ENCODE measurements at places on chromosomes 4 and X.

DNA sequence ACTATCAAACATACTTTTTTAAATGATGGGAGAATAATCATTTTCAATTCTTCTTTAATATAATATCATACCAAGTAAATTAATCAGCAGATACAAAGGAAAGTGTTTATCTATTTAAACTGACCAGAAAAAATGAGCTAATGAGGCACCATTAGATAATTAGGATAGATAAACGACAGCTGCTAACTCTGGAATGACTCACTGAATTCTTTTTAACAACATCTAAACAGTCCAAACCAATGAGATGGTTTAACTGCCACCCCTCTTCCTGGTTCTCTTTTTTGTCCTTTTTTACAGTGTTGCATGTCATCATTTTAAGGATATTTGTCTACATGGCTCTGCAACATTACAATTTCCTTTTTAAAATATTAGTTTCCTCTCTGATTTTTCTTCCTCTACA, 41.6 kb downstream of the UNC5C start:
- no peak overlapping the region for H3K27ac ChIP-seq
- H3K4me3 ChIP-seq: no peak overlapping the region
- H3K4me1 ChIP-seq: peaks cover 5% of the 10 kb centered on the region
- no peaks in the 10 kb centered on the region for H3K27me3 ChIP-seq
- no peak for DNase-seq

DNA sequence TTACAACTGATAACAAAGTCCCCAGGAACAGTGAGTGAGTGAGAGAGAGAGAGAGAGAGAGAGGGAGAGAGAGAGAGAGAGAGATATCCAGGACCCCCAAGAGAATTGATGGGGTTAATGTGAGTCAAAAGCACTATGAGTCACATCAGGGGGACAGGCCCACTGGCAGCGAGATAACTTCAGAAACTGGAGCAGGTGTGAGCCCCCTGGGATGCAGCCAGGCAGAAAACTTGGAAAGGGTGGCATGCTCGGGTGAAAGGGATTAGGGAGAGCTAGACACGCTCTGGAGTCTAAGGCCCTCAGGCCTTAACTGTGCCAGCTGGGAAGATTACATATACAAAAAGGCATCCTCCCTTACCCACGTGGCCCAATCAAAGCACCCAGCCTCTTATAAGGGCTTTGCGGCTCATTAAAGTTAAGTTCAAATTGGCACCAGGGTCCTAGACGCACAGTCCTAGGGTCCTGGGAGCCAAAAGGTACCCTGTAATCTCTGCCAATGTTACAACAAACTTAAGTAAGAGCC, 841 bp downstream of the ACOT9 start:
- H3K4me3 ChIP-seq: peak overlapping the region; percentile 61
- H3K27ac ChIP-seq: no peak overlapping the region
- H3K36me3 ChIP-seq: no peaks in the 10 kb centered on the region
- H3K27me3 ChIP-seq: no peaks in the 10 kb centered on the region
- H3K4me1 ChIP-seq: no peaks in the 10 kb centered on the region

- H3K27ac ChIP-seq: no peak overlapping the region
- no peaks in the 10 kb centered on the region for H3K4me1 ChIP-seq
- H3K36me3 ChIP-seq: no peaks in the 10 kb centered on the region
- DNase-seq: no peak
- no peak overlapping the region for H3K4me3 ChIP-seq
Measured at GRCh38 chr4:85062466-85062865, 96.0 kb upstream of the WDFY3 start.

- H3K27me3 ChIP-seq: no peaks in the 10 kb centered on the region
- no peak overlapping the region for H3K27ac ChIP-seq
- no peaks in the 10 kb centered on the region for H3K36me3 ChIP-seq
Measured at GRCh38 chr4:142696334-142697122, 149.6 kb downstream of the INPP4B start.

DNA sequence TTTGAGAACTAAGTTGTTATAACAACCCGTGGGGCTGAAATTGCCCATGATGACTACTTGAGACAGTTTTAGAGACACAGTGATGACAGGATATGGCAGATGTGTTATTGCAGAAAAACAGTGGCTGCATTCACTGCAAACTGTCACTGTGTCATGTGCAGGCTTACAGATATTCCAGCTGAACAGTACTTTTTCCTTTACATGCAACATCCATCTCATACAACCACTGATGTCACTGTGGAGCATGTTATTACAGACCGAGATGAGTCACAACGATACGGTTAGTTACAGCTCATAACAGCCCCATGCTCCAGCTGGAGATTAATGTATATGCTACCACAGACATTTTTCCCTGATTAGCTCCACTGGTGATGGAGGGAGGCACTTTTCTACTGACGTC, 207.4 kb downstream of the TMA16 start:
- H3K27ac ChIP-seq: no peak overlapping the region
- no peaks in the 10 kb centered on the region for H3K36me3 ChIP-seq
- no peak overlapping the region for H3K4me3 ChIP-seq
- no peaks in the 10 kb centered on the region for H3K4me1 ChIP-seq
- no peak for DNase-seq

- H3K27me3 ChIP-seq: no peaks in the 10 kb centered on the region
- no peak overlapping the region for H3K27ac ChIP-seq
- no peak overlapping the region for H3K4me3 ChIP-seq
- H3K4me1 ChIP-seq: peaks cover 15% of the 10 kb centered on the region
- DNase-seq: no peak
- H3K36me3 ChIP-seq: no peaks in the 10 kb centered on the region
Measured at GRCh38 chrX:129636175-129636681, 18.5 kb downstream of the APLN start.

DNA sequence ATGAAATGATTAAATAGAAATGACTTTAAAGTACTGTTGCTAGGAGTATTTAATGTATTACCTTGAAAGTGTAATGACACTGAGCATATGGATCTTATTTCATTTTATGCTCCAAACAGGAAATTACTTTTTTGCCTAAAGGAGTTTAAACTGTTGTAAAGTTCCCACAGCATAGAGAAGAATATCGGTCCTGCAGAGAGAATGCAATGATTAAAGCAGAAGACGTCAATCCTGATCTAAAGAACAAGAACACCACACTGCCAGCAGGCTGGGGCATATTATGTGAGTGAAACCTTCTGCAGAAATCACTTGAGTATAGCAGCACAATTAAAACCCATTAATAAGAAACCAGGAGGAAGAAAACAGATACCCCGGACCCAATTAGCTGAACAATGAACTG, 72.8 kb upstream of the CAMK2D start:
- H3K27ac ChIP-seq: no peak overlapping the region
- no peak for DNase-seq
- no peaks in the 10 kb centered on the region for H3K4me1 ChIP-seq
- no peaks in the 10 kb centered on the region for H3K27me3 ChIP-seq
- no peaks in the 10 kb centered on the region for H3K36me3 ChIP-seq
- no peak overlapping the region for H3K4me3 ChIP-seq

- no peak overlapping the region for H3K27ac ChIP-seq
- DNase-seq: no peak
- H3K36me3 ChIP-seq: peaks cover 2% of the 10 kb centered on the region
- H3K4me3 ChIP-seq: no peak overlapping the region
- H3K4me1 ChIP-seq: no peaks in the 10 kb centered on the region
- H3K27me3 ChIP-seq: no peaks in the 10 kb centered on the region
Measured at GRCh38 chr4:151709587-151709986, 51.2 kb downstream of the GATB start.

GRCh38 chr4:19025031-19025430, 1003.5 kb upstream of the LCORL start:
- H3K27me3 ChIP-seq: no peaks in the 10 kb centered on the region
- no peak overlapping the region for H3K27ac ChIP-seq
- no peak for DNase-seq
- no peaks in the 10 kb centered on the region for H3K36me3 ChIP-seq
- peaks cover 3% of the 10 kb centered on the region for H3K4me1 ChIP-seq

DNA sequence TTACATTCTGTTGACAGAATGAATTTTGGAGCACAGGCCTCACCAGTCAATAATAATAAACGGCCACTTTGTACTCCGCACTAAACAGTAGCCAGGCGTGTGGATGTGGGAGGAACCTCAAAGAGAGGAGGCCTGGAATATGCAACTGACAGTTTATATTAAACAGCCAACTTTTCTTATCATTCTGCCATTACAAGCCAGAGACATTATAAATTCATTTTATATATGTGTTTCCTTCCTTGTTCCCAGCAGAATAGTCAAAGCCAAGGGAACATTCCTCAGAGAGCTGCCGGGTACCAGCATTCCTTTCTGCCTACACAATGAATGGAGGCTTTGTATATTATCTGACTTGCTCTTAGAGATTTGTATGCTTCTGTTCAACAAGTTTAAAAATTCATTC, 436.5 kb upstream of the FTHL17 start:
- H3K4me1 ChIP-seq: no peaks in the 10 kb centered on the region
- no peaks in the 10 kb centered on the region for H3K36me3 ChIP-seq
- H3K27me3 ChIP-seq: no peaks in the 10 kb centered on the region
- no peak overlapping the region for H3K27ac ChIP-seq
- no peak overlapping the region for H3K4me3 ChIP-seq
- DNase-seq: no peak

DNA sequence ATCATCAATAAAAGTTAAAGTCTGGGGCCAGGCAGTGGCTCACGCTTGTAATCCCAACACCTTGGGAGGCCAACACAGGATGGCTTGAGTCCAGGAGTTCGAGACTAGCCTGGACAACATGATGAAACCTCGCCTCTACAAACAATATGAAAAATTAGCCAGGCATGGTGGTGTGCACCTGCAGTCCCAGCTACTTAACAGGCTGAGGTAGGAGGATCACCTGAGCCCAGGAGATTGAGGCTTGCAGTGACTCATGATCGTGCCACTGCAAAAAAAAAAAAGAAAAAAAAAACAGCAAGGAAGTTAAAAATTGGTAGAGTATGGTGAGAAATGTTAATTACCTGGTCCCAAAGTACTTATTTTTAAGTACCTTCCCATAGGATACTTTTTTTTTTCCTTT, 27.5 kb downstream of the FBXW7 start:
- H3K27me3 ChIP-seq: no peaks in the 10 kb centered on the region
- DNase-seq: no peak
- H3K27ac ChIP-seq: no peak overlapping the region
- H3K4me3 ChIP-seq: no peak overlapping the region
- no peaks in the 10 kb centered on the region for H3K36me3 ChIP-seq

DNA sequence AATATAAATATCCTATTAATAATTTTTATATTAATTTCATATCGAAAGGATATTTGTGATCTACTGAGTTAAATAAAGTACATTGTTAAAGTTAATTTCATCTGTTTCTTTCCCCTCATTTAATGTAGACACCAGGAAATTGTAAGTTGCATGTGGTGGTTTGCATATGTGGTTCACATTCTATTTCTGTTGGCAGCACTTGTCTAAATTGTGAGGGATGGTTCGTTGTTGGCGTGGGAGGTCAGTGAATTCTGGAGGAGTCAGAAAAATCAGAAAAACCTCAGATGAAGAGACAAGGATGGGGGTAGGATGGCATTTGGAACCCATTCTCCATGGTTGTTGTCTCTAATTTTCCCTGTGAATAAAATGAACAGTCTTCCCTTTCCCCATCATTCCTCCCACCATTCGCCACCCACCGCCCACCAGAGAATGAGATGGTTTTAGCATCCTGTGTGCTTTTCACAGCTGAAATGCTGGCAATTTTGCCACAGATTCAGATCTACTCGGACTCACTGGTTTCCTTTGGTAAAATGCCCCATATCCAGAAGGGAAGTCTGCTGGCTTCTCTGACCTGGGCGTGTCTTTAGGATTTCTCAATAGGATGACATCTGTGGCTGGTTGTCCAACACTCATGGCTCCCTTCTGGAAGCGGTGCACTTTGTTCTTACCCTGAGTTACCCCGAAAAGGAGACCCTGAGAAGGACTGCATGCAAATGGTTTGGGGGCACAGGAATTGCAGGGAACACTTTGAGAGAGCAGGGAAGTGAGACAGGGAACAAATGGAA, 52.3 kb downstream of the LGI2 start:
- no peak overlapping the region for H3K27ac ChIP-seq
- no peak for DNase-seq
- no peaks in the 10 kb centered on the region for H3K36me3 ChIP-seq
- H3K4me3 ChIP-seq: no peak overlapping the region

DNA sequence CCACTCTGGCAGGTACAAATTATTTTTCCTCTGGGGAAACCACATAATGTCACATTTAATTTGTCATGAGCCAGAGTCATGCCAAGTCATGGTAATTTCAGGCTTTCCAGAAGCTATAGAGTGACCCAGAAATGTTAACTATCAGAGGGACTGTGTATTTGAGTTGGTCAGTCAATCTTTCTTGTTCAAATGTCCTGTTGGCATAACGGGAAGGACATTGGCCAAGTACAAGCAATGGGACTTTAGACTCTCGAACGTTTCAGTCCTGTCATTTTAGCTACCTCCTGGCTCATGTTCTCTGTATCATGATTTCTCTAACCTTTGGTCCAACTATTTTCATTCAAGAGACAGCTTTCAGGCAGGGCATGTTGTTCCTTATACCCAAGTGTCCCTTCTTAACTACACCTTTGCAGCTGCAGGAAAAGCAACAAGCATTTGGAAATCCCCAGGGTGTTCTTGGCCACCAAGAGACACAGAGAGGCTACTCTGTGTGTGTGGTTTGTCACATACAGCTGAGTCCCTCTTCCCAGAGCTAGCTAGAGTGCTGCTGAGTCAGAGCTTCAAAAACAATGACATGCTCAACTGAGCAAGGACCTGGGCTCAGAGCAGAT, 142.6 kb downstream of the EGF start:
- H3K27me3 ChIP-seq: no peaks in the 10 kb centered on the region
- H3K27ac ChIP-seq: no peak overlapping the region
- H3K4me1 ChIP-seq: no peaks in the 10 kb centered on the region
- H3K36me3 ChIP-seq: peaks cover 92% of the 10 kb centered on the region
- no peak overlapping the region for H3K4me3 ChIP-seq

GRCh38 chrX:153625271-153626024, 21.6 kb upstream of the DUSP9 start:
- DNase-seq: no peak
- H3K36me3 ChIP-seq: no peaks in the 10 kb centered on the region
- H3K4me1 ChIP-seq: peaks cover 3% of the 10 kb centered on the region
- no peak overlapping the region for H3K27ac ChIP-seq
- no peak overlapping the region for H3K4me3 ChIP-seq

GRCh38 chrX:17967888-17968287, 106.8 kb upstream of the RAI2 start:
- DNase-seq: no peak
- no peaks in the 10 kb centered on the region for H3K36me3 ChIP-seq
- no peak overlapping the region for H3K4me3 ChIP-seq
- no peaks in the 10 kb centered on the region for H3K4me1 ChIP-seq
- H3K27me3 ChIP-seq: no peaks in the 10 kb centered on the region
- H3K27ac ChIP-seq: no peak overlapping the region

GRCh38 chr4:39415678-39416283, 9.1 kb downstream of the KLB start:
- no peaks in the 10 kb centered on the region for H3K27me3 ChIP-seq
- no peak overlapping the region for H3K27ac ChIP-seq
- H3K4me3 ChIP-seq: no peak overlapping the region
- H3K36me3 ChIP-seq: no peaks in the 10 kb centered on the region
- DNase-seq: no peak

DNA sequence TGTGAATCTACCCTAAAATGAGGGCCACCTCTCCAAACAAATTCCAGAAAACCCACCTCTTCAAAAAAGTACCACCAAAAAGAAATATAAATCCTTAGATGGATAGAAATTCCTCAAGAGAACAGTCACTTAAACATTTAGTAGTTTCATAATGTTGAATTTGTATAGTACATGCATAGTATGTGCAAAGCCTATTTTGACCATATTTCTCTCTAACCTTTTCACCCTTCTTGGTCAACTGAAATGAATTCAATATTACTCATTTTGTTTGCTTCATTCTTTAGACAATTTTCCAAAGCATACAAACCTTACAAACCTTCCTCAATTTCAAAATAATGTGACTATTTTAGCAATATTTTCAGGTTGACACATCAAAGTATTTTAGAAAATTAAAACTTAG, 4.1 kb downstream of the RHOXF1 start:
- H3K4me3 ChIP-seq: no peak overlapping the region
- H3K27me3 ChIP-seq: no peaks in the 10 kb centered on the region
- H3K4me1 ChIP-seq: no peaks in the 10 kb centered on the region
- H3K36me3 ChIP-seq: no peaks in the 10 kb centered on the region
- H3K27ac ChIP-seq: no peak overlapping the region

Data from neuronal stem cell (in vitro differentiated cells).